ENCODE measurements at places on chromosomes 7 and 10.

DNA sequence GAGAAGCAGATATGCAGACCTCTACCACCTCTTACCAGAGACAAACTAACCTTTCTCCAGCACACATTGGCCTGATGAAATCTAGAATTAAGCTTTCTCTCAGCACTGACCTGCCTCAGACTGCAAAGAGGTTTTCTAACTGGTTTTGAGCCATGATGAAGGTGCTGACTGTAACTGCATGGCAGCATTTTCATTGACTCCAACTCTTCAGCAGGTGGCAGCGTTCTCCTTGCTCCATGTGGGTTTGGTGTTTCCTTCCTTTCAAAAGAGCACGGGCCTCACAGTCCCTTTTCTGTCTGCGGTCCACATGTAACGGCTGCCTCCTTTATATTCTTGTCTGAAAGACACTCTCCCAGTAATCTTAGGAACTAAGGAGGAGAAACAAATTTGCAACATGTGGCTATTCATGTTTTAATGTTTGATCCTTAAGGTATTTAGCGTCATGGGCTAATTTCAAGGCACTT, 12.6 kb downstream of the KLLN start:
- peaks cover 4% of the 10 kb centered on the region for H3K4me1 ChIP-seq
- no peak overlapping the region for H3K27ac ChIP-seq
- H3K4me3 ChIP-seq, result no peak overlapping the region
- H3K36me3 ChIP-seq, result peaks cover 3% of the 10 kb centered on the region
- DNase-seq, result peak; percentile 36

GRCh38 chr10:454860-455259, 234.6 kb downstream of the DIP2C start:
- H3K27ac ChIP-seq, result no peak overlapping the region
- no peaks in the 10 kb centered on the region for H3K36me3 ChIP-seq
- no peak for DNase-seq
- no peaks in the 10 kb centered on the region for H3K27me3 ChIP-seq
- no peak overlapping the region for H3K4me3 ChIP-seq

- no peak overlapping the region for H3K27ac ChIP-seq
- H3K27me3 ChIP-seq, result peaks cover 32% of the 10 kb centered on the region
- H3K36me3 ChIP-seq, result peaks cover 4% of the 10 kb centered on the region
- H3K4me1 ChIP-seq, result peaks cover 4% of the 10 kb centered on the region
These were observed 48.8 kb upstream of the OPTN start for GRCh38 chr10:13051126-13051694.

DNA sequence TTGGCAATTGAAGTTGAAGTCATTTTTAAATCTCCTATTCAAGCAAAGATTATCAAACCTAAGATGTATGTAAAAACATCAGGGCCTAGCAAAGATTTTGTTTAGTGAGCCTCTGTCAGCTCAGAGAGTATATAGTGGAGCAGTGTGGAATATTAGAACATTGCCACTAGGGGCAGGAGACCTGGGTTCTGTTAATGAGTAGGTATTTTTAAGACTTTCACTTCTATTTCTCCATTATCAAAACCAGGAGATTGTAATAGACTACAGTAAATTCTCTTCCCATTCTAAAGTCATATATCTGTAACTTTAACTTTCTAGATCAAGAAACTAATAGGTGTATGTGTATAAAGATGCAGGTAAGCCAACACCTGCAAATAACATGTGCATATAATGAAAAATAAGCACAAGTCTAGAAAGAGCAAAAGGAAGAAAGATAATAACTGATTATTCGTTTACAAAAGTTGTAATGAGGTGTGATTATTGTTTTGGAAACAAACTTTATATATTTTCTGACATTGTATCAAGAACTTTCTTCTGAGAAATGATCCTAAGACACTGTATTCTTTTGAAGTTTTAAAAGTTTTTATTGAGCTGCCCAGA, 64.4 kb downstream of the KCND2 start:
- H3K36me3 ChIP-seq, result no peaks in the 10 kb centered on the region
- no peaks in the 10 kb centered on the region for H3K4me1 ChIP-seq
- no peak overlapping the region for H3K27ac ChIP-seq
- DNase-seq, result no peak
- no peaks in the 10 kb centered on the region for H3K27me3 ChIP-seq
- no peak overlapping the region for H3K4me3 ChIP-seq

- H3K27me3 ChIP-seq, result no peaks in the 10 kb centered on the region
- no peak overlapping the region for H3K4me3 ChIP-seq
- H3K4me1 ChIP-seq, result peaks cover 81% of the 10 kb centered on the region
- no peak for DNase-seq
These were observed 110.4 kb downstream of the SFMBT2 start for GRCh38 chr10:7300384-7300971.

GRCh38 chr7:159118623-159119022, 26.0 kb downstream of the VIPR2 start:
- no peaks in the 10 kb centered on the region for H3K4me1 ChIP-seq
- no peak overlapping the region for H3K4me3 ChIP-seq
- H3K27ac ChIP-seq, result no peak overlapping the region
- H3K27me3 ChIP-seq, result peaks cover 35% of the 10 kb centered on the region
- no peak for DNase-seq
- no peaks in the 10 kb centered on the region for H3K36me3 ChIP-seq

GRCh38 chr7:54719974-54720373, 39.0 kb downstream of the SEC61G start:
- no peaks in the 10 kb centered on the region for H3K27me3 ChIP-seq
- H3K4me3 ChIP-seq, result no peak overlapping the region
- H3K27ac ChIP-seq, result no peak overlapping the region
- DNase-seq, result no peak

- H3K4me1 ChIP-seq, result no peaks in the 10 kb centered on the region
- H3K27me3 ChIP-seq, result no peaks in the 10 kb centered on the region
- no peak overlapping the region for H3K4me3 ChIP-seq
- no peak overlapping the region for H3K27ac ChIP-seq
- no peak for DNase-seq
- no peaks in the 10 kb centered on the region for H3K36me3 ChIP-seq
These were observed 290.7 kb downstream of the CACNA2D1 start for GRCh38 chr7:82152858-82153257.

GRCh38 chr7:85489498-85489897, 302.6 kb upstream of the SEMA3D start:
- no peak for DNase-seq
- no peak overlapping the region for H3K4me3 ChIP-seq
- H3K36me3 ChIP-seq, result no peaks in the 10 kb centered on the region
- H3K27ac ChIP-seq, result no peak overlapping the region
- H3K27me3 ChIP-seq, result no peaks in the 10 kb centered on the region

- H3K4me1 ChIP-seq, result peaks cover 2% of the 10 kb centered on the region
- peaks cover 32% of the 10 kb centered on the region for H3K27me3 ChIP-seq
- H3K36me3 ChIP-seq, result no peaks in the 10 kb centered on the region
- no peak overlapping the region for H3K27ac ChIP-seq
These were observed 8.4 kb downstream of the LAMB1 start for GRCh38 chr7:107994421-107995030.

GRCh38 chr7:43302211-43302711, 189.8 kb downstream of the HECW1 start:
- H3K36me3 ChIP-seq, result no peaks in the 10 kb centered on the region
- DNase-seq, result no peak
- H3K27me3 ChIP-seq, result peaks cover 61% of the 10 kb centered on the region

- no peak for DNase-seq
- peaks cover 39% of the 10 kb centered on the region for H3K4me1 ChIP-seq
- H3K4me3 ChIP-seq, result no peak overlapping the region
- H3K36me3 ChIP-seq, result peaks cover 4% of the 10 kb centered on the region
These were observed 131.9 kb downstream of the SRPK2 start for GRCh38 chr7:105256761-105257231.
